ENCODE measurements at places on chromosomes 13 and 19.

GRCh38 chr19:37988758-37989635, 82.0 kb downstream of the SIPA1L3 start:
- DNase-seq: no peak

GRCh38 chr13:110490009-110490770, 71.3 kb downstream of the RAB20 start:
- no peak for DNase-seq

DNA sequence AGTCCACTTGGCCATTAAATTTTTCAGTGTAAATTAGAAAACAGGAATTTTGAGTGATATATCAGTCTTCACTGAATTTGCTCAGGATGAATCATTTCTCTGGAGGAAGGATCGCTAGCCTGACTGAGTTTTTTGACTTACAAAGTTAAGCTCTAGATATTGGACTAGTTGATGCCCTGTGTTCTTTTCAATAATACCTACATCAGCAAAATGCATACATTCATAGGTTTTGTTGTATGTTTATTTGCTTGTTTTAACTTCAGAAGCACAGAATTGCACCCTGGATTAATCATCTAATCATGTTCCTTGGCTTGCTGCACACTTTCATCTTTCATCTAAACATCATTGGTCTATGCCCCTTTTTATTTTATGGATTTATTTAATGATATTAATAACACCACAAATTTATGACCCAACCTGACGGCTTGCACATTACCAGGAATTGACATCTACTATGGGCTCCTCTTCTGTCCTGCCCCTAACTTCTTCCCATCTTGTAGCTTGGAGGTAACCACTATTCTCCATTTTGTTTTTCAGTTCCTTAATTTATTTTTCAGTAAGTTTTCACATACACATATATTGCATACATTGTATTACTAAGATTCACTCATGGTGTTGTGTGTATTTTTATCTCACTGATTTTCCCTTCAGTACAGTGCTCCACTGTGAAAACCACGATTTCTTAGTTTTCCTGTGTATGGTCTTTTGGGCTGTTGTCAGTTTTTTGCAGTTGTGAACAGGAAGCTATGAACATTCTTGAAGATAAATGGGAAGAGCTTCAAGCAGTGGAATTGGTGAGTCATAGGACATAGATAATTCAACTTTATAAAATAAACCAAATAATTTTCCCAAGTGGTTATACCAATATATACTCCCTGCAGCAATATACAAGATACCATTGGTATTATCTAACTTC, 23.3 kb downstream of the COMMD6 start:
- no peak for DNase-seq

DNA sequence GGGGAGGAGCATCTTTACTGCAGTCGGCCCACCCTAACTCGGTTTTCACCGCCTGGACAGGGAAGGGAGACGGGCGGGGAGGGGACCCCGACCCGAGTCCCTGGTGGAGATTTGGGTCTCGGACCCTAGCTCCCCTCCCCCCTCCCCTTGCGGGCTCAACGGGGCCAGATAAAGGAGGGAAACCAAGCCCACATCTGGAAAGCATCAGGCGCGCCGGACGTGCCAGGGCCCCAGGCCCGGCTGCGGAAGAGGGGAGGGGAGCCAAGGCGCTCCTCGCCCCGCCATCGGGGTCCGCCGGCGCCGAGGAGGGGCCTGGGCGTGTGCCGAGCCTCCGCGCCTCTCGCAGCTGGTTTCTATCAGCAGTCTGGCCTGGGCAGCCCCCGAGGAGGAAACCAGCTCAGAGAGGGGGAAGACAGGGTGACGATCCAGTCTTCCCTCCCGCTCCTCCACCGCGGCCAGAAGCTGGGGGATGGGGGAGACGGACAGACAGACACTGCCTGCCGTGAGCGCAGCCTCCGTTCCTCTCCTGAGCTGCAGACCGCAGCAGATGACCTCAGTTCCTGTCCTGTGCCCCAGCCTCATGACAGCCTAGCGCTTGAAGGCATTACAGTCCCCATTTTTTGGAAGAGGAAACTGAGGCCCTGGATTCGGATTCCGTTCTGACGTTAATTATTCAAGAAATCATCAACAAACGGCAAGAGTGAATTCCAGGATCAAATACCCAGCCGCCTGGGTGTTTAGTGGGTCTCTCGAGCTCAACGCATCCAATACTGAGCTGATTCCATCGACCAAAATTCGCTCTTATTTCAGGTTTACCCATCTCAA, 3.6 kb upstream of the GNG8 start:
- no peak for DNase-seq

GRCh38 chr13:41558781-41559560, 101.6 kb downstream of the RGCC start:
- no peak for DNase-seq

DNA sequence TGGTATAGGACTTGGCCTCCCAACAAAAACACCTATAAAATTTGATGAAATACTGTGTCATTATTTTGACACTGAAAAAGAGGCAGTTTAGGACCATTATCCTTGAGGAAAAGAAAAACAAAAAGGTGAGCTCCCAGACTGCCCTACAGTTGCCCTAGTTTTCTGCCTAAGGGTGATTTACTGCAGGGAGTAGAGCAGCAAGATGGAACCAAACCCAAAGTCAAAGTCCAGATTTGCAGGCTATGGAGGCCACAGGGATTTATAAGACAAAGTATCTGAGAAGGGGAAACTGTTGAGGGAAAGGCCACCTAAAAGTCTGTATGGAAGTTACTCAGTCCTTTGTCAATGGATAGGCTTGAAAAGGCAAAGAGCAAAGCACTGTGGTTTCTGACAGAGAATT, 112.4 kb upstream of the TRPC4 start:
- no peak for DNase-seq

GRCh38 chr13:97390941-97391600, 42.9 kb upstream of the RAP2A start:
- DNase-seq: no peak
